ENCODE measurements at places on chromosomes 5 and 9.

GRCh38 chr9:125049212-125050049 lies 93.9 kb downstream of the SCAI start:
- no peak for DNase-seq

GRCh38 chr9:89778100-89779090 lies 173.6 kb downstream of the GADD45G start:
- DNase-seq: no peak

GRCh38 chr5:173800340-173800739 lies 87.8 kb upstream of the CPEB4 start:
- no peak for DNase-seq

DNA sequence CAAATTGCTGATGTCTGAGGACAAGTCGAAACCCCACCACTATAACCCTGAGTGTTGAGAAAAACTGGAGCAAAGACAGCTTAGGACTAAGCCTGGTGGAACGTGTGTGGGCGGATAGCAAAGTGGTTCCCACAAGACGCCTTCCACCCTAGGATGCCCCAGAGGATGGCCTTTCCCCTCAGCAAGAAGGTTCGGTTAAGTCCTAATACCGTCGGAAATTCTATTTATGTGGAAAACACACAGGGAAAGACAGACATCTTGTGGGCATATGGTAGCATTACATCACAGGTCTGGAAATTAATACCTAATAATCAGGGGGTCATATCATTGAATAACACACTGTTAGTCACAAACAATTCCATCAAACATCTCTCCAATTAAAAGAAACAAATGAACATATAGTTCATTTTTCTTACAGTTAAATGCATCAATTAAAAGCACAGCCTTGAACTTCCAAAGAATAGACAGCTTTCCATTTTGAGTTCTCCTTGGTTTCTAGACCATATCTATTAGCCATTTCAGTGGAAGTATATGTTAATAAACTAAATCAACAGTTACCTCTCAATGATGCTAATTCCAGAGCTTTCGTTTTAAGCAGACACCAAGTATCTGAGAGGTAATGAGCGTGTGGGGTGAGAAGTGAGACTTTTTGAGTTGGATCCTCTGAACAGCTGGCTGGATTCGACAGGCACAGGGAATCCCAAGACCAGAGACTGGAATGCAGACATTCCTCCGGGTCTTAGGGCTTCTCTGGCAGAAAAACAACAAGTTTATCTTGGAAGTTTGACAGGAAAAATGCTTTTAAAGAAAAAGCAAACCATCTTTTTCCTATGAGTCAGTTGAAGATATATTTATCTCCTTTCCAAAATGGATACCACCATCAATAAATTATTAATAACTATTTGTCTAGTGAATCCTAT lies 2.9 kb upstream of the ICE1 start:
- DNase-seq: no peak

- DNase-seq: no peak
These were observed 1.7 kb upstream of the RABL6 start for GRCh38 chr9:136806067-136806466.

GRCh38 chr5:9502050-9502834 lies 43.6 kb downstream of the SEMA5A start:
- no peak for DNase-seq

GRCh38 chr5:142716963-142717362 lies 31.1 kb upstream of the FGF1 start:
- DNase-seq: no peak

DNA sequence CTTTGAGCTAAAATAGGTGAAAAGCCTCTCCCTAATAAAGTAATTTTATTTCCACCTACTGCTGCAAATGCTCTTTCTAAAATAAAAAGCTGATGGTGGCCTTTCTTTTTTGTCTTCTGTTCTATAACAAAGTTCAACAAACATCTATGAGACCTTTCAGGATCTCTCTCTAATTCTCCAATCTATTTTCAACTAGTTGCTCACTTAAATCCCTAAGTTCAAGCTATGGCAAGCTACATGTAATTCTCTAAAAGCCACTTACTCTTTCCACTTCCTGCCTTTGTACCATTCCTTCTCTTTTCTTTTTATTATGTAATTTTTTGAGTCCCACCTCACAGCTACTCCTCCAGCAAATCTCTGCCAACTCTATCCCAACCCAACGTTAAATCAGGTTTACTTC lies 20.9 kb downstream of the CHD1 start:
- no peak for DNase-seq

DNA sequence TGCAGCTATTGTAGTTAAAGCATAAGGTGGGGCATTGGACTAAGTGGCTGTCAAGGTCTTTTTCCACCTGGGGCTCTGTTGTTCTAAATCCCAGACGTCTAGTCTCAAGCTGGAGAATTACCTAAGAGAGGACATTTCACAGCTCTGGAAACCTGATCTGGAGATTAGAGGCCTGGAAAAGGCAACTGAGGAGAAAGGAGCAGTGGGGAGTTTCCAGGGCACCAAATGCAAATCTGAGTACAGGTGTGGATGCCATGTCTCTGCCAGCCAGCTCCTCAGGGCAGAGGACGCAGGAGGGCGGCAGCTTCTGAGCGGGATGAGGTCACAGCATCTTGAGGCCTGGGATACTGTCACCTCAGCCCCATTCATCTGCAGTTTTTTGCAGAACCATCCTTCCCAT lies 65.2 kb downstream of the PPARGC1B start:
- DNase-seq: no peak

GRCh38 chr9:126755317-126755875 lies 49.4 kb upstream of the ZBTB43 start:
- DNase-seq: no peak
